ENCODE measurements at places on chromosomes 3 and 15.

DNA sequence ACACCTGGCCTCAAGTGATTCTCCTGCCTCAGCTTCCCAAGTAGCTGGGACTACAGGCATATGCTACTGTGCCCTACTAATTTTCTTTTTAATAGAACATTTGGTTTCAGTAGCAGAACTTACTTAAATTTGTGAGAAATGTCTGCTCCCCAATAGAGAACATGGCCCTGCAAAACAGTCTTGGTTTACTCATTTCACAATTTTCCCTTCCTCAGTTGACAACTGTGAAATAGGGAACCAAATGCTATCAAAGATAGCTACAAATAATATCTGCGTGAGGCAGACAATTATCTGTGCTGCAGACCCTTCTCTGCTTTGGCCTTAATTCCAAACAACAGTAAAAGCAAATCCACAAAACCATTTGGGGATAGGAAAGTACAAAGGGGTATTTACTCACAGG, 22.6 kb downstream of the METTL6 start:
- DNase-seq = no peak

GRCh38 chr3:37819591-37819990, 42.1 kb upstream of the CTDSPL start:
- no peak for DNase-seq

DNA sequence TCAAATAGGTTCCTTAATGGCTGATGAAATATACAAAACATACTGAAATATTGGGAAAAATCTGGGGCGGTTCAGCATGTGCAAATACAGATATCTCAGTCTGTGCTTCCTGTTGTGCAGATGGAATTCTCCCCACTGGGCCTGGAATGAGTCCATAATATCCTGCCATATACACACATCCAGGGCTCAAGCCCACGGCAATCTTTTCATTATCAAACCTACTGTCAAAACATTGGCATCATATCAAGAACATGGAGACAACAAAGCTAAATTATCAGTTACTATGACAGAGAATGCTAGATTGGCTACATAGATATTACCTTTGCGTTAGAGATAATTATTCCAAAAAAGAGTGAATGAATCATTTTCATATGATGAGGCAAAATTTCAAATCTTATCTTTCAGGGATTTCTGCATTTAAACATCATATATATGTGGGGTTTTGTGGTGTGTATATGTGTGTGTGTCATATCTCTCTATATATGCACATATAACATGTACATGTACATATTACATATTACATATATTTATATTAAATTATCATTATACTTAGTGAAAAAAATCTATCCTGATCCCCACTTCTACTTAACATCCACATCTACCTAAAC, 713.3 kb downstream of the GBE1 start:
- DNase-seq = no peak

DNA sequence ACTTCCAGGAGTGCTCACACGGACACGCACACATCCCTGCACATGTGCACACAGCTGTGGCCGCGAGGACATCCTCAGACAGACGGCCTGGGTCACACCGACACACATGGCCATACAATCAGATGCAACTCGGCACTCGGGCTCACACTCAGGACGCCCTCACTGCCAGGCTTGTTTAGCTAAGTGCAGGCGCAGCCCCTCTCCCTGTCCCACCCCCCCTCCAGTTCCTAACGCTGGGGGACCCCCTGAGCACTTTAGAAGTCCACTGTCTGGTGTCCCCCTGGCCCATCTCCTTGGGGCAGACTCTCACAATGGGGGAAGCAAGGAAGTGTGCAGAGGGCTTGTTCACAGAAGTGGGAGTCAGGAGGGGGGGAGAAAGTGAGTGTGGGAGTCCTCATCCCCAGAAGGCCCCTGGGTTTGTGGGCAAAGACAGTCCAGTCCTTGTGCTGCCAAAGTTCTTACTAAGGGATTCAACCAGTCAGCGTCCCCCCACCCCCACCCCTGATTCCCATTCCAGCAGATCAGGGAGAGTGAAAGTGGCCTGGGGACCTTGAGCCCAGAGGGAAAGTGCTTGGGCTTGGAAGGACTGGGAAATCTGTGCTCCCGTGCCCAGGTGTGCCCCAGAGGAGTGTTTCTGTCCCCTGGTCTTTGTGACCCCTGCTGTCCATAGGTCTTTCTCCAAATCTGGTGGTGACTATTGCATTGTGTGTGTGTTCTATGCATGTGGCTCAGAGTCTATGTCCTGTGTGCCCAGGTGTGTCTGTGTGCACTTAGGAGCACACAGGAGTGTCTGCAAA, 767 bp upstream of the GATA2 start:
- no peak for DNase-seq

DNA sequence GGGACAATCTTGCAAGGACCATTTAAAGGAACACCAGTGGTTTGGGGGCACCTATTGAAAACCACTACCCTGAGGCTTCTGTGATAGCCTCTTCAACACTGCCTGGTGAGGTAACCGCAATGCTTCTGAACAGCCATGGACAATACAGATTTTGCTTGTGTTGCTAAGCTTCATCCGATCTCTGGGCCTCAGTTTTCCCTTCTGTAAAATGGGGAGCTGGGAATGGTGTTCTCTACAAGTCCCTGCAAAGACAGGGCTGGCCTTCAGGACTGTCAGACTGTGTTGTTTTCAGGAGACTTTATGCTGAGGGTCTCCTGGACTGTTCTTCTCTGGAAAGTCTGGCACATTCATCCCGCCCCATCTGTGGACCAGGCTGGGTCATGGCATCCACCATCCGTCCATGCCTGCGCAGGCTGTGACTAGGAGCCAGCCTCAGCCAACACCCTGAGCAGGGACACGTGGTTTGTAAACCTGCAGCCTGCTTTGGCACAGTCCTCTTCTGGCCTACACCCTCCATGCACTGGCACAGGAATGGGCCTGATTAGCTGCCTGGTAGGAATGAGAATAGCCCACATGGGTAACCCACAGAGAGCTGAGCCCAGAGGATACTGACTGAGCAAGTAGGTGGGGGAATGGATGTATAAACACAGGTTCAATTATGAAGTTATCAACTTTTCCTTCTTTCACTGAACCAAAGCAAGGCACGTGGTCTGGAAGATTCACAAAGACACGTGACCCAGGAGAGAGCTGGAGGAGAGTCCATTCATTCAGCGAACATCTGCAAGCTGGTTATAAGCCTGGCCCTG, 55.3 kb downstream of the ROPN1B start:
- no peak for DNase-seq

GRCh38 chr15:98948941-98949340, 58.7 kb downstream of the PGPEP1L start:
- no peak for DNase-seq

- no peak for DNase-seq
Observed at GRCh38 chr3:174285242-174285864, 573.8 kb upstream of the NAALADL2 start.

- no peak for DNase-seq
Observed at GRCh38 chr15:68808770-68809169, 11.9 kb downstream of the ANP32A start.

DNA sequence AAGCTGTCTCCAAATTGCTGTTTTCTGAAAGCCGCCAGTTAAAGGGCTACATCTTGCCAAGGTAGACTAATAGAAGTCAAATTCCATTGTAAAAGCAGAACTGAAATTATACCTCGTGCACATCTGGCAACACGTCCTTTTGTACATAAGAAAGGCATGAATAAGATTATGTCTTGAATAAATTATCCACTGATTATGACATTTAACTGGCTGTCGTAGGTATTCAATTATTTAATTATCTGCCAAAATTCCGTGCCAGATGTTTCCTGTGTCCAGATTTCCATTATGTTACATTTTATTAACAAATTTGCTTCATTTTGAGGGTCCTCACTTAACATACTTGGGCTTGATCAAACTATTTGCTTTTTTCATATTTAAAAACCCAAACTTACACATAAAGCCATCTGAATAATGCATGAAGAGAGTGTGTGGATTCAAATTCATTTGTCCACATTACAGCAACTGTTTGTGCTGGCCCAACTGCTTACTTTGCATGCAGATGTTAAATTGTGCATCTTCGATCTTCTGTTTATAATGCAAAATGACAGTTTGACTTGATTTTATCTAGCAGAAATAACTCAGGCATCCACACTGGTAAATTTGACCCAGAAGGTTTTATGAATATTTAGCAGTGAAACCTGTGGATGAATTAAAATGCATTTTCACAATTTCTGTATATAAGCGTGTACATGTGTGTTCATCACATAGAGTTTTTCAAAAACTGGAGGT, 701.5 kb downstream of the ZNF385D start:
- no peak for DNase-seq

GRCh38 chr15:89877083-89877425, 16.7 kb downstream of the AP3S2 start:
- no peak for DNase-seq

GRCh38 chr15:51185213-51186159, 90.8 kb upstream of the TNFAIP8L3 start:
- DNase-seq = no peak

DNA sequence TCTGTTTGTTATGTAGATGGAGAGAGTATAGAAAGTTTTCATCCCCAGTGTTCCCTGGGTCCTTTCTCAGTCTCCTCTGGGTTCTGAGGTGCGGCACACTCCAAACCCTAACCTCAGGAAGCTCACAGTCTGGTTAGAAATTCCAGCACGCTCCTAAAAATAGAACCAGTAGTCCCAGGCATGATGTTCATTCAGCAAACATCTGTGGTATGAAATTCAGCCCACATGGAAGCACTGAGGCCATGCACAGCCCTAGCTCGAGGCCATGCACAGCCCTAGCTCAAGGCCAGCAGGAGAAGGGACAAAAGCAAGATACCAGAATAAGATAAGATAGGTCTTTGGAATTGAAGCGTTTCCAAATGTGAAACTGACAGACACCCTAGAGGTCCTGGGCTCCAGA, 82.3 kb upstream of the OXTR start:
- DNase-seq = no peak

DNA sequence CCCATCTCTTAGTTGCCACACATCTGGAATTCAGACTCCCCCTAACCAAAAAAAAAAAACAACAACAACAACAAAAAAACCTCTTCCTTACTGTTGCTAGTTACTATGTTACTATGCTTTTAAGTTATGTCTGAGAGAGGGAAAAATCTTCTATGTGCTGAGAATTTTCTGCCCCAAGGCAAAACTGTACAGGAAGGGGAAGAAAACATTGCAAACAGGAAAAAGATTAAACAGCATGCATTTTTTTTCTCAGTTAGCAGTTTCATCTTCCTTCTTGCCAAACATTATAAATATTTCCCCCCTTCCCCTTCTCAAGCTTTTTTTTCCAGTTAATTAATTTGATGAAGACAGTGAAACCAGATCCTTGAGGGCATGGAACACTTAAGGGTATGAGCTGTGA, 1.1 kb upstream of the CD200R1 start:
- DNase-seq = no peak

DNA sequence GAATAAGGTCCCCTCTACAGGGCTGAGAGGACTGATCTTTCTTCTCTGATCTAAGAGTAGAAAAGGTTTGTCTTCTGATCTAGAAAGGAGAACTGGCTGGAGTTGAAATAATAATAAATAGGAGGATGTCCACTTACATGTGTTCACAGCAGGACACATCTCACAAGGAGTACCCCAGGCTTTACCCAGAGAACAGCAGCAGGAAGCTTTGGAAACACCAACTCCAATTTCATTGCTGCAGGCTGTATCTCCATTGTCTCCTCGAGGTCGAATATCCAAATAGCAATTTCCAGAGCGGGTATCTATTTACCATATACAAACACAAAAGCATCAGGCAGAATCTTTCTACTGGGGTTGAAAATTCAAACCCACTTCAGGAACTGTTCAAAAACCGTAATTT, 136.6 kb downstream of the DUT start:
- no peak for DNase-seq

DNA sequence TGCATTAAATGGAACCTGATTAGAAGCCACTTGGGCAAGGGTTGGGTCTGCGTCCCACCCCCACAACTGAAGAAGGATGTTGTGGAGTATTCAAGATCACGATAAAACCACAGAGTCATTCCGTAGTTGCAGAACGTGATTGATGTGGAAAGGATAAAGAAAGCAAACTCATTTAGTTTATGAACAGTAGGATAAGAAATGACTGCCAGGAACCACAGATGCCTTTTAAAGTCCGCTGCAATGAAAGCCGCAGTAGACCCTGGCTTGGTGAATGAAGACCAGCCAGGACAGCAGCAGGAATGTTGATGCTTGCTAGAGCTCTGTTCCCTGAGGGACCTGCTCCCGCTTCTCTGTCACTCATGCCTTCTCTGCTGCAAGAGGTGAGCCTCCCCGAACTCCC, 111.5 kb downstream of the GABRG3 start:
- DNase-seq = no peak

DNA sequence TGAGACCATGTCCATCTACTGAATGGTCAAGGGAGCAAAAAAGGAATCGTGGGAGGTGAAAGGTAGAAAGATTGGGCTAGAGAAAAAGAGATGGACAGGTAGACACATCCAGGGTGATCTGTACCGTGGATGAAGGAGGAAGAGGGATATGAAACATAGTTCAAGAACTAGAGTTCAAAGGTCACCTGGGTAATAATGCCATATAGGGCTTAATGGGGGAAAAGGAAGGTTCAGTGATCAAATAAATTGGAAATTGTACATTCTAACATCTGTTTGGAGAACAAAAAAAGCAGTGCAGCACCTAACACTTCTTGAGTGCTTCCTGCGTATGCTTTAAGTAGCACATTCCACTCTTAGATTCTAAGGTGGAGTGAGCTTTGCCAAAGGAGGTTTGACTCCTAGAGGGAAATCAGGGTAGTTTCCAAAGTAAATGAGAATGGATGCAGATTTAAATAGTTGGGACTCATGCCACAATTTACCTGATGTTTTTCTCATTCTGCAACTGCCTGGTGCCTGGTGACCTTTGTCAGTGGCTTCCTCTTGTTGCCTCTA, 46.6 kb downstream of the MITF start:
- no peak for DNase-seq

DNA sequence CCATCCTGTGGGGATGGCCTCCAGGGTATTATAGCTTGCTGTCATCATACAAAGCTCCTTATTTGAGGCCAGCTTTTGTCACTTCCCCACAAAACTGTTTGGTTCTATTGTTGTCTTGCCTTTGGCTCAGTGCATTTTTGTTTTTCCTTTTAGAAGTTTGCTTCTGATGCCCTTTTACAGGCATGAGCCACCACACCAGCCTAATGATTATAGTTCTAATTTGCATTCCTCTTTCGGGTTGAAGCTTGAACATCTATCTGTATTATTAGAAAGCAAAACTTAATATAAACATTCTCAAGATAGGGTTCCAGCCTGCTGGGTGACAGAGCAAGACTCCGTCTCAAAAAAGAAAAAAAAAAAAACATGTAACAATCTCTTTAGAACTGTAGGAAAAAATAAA, 39.8 kb downstream of the SMARCC1 start:
- no peak for DNase-seq

DNA sequence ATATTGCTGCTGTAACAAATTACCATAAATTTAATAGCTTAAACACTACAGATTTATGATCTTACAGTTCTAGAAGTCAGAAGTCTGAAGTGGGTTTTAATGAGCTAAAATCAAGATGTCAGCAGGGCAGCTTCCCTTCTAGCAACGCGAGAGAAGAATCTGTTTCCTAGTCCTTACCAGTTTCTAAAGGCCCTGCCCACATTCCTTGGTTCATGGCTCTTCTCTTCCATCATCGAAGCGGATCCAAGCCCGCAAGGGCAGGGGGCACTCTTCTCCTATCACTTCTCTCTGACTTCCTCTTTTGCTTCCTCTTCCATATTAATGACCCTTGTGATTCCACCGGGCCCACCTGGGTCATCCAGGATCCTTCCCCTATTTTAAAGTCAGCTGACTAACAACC, 16.1 kb downstream of the MINDY4B start:
- DNase-seq = no peak

All from NCI-H187 (cell line).